ENCODE measurements at places on chromosomes 5 and 9. TPM values are rescaled to one million over a fixed set of nuclear protein-coding genes. Genes with fewer than 3 reads are reported as not detected.

GABRA6 gene
- total RNA-seq = not detected

PCDHA4 gene
- total RNA-seq = not detected

GDF9 gene
- total RNA-seq = not detected

LHX3 gene
- total RNA-seq = not detected

WDR38 gene
- not detected for total RNA-seq

OBP2B gene
- total RNA-seq = not detected
